ENCODE measurements at places on chromosomes 12 and 14.

DNA sequence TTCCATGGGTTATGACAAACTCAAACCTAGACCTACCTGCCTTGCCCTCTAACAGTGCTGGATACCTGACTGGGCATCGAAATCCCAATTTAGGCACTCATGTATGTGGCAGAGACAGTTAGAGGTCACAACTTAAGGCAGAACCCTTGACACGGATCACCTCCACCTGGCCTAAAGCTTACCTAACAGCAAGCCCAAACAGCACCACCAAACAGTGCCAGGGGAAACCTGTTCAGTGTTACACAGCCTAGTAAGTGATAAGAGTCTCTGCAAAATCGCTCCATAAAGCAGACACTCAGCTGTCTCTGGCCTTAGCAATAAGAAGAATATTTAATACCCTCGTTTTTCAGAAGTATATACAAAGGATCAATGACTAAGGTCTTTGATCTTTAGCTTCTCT, 77.8 kb downstream of the SPPL3 start:
- no peak for DNase-seq

DNA sequence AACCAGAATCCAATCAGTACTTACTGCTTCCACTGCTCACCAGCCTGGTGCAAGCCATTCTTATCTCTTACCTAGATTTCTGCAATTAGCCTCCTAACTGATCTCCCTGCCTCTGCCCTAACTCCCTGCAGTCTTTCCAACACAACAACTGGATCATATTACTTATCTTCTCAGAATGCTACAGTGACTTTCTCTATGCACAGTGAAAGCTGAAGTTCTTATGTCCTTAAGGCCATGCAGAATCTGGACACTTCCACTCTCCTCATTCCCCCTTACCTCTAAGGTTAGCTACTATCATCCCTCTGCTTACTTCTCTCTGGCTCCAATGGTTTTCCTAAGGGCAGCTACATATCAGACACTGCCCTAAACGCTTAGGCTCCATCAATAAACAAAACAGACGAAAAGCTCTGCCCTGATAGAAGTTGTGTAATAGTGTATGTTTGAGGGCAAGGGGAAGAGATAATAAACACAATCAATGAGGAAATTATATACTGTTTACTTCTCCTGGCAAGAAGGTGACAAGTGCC, 4.0 kb downstream of the KTN1 start:
- no peak for DNase-seq

DNA sequence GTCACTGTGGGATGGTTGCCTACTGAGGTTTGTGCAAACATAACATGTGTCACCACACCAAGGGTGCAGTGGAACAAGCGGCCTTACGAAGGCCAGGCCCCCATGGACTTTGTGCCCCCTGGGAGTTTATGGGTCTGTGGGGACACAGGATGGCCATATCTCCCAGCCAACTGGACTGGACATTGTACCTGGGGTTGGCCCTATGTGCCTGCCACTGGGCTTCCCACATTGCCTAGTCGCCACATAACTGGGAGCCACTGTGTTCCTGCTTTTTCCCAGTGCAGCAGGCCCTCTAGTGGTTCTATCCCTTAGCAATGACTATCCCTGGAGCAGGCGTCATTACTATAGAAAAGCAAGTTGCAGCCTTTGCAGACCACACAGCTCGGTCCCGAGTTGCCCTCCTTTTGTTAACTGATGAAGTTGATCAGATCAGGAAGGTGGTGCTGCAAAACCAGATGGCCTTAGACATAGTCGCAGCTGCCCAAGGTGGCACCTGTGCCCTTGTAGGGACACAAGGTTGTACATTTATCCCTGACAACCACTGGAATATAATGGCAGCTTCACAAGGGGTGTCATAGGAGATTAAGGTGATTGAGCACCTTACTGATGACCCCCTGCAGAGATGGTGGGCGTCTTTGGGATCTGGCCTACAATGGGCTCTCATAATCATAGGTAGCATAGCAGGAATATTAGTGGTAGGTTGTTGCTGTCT, 15.2 kb upstream of the RNASE12 start:
- DNase-seq: peak; percentile 55

GRCh38 chr14:20999591-20999990, 498 bp downstream of the SLC39A2 start:
- DNase-seq: no peak

DNA sequence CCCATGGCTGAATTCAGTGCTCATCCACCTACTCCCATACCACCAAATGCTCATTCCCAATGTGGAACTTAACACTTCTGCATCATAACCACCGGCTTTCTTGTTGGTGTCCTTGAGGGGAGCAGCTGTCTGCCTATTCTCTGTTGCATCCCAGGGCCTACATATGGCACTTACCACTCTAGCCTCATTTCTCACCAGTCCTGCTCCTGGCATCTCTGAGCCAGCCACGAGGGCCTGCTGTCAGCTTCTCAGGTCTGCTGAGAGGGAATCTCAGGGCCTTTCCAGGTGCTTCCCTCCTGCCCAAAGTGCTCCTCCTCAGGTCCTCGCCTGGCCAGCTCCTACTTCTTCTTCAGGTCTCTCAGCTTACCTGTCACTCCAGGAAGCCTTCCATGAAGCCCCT, 24.0 kb upstream of the RND1 start:
- no peak for DNase-seq

- no peak for DNase-seq
These were observed 14.0 kb upstream of the NDUFA12 start for GRCh38 chr12:95017482-95017881.

DNA sequence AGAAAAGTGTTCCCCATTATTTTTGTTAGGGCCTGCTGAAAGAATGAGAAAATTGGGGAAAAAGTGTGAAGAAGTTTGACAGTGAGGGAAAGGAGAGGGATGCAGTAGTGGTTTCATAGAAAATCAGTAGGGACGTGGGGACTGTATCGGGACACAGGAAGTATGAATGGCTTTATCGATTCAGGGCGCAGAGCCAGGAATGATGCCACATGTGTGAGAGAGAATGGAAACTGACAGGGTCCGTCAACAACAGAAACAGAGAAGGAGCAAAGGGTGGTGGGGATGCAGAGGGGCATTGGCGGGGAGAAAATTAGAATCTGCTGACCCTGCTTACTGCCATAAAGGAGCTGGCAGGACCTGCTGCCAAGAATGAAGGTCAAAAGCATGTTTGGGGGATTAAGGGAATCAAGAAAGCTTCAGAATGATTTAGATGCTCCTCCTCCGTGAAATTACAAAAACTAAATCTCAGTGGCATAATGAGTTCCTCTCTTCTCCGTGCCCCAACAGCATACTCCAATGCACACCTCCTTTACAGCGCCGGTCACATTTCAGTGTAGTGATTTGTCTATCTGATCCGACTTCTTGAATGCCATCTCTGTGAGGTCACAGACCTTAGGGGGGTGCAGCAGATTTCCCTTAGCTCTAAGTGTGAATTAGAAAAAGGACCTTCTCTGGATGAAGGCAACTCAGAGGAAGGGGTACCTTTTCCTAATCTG, 92.6 kb downstream of the EMP1 start:
- no peak for DNase-seq

DNA sequence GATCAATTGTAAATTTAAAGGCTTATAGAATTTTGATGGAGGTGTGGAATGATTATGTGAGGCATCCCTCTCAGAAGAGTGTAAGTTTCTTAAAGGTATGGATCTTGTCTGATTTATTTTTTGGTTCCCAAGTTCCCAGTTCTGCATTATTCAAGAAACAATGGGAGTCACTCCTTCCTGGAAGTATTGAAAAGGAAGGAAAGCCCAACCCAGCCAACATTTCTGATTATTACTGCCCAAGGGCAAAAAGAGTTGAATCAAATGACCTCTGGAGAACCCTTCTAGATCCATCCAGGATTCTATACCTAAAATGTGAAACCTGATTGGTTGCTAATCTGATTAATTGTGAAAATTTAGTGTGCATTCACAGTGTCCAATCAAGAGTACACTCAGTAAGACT, 166.2 kb downstream of the ANO2 start:
- no peak for DNase-seq

- DNase-seq: no peak
These were observed 136.5 kb upstream of the MYL2 start for GRCh38 chr12:111056618-111057521.

DNA sequence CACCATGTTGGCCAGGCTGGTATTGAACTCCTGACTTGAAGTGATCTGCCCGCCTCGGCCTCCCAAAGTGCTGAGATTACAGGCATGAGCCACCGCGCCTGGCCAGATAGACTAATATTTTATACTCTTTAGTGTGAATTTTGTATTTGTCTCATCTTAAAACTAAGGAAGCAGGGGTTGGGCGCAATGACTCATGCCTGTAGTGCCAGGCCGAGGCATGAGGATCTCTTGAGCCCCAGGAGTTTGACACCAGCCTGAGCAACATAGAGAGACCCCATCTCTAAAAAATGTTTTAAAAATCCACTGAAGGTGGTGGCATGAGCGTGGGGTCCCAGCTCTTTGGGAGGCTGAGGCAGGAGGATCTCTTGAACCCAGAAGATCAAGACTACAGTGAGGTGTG, 9.0 kb downstream of the DYNC1H1 start:
- no peak for DNase-seq

- no peak for DNase-seq
These were observed 18.4 kb downstream of the COA8 start for GRCh38 chr14:103581206-103581605.

DNA sequence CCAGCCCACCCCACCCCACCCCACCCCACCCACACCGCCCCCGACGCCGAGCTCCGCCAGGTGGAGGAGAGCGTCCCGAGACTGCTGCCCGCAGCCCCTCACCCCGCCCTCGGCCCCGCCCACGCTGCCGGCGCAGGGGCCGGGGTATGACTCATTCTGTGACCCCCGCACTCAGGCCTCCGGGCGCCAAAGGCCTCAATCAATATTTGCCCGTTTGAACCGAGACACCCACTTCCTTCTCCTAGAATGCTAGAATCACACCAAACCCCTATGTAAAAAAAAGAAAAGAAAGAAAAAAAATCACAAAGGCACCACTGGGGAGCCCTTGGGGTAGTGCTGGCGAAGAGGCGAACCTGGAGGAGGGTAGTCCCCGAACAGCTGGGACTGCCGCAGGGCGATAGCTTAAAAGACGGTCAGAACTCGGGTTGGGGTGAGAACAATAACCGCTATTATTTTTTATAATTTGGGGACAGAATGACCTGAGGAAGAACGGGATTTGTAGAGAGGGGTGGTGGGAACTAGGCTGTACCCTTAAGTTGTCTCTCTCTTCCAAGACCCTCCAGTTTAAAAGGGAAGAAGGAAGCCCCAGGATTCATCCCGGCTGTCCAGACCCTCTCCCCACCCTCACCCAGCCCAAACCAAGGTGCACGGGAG, 894 bp downstream of the KRT8 start:
- peak; percentile 64 for DNase-seq

DNA sequence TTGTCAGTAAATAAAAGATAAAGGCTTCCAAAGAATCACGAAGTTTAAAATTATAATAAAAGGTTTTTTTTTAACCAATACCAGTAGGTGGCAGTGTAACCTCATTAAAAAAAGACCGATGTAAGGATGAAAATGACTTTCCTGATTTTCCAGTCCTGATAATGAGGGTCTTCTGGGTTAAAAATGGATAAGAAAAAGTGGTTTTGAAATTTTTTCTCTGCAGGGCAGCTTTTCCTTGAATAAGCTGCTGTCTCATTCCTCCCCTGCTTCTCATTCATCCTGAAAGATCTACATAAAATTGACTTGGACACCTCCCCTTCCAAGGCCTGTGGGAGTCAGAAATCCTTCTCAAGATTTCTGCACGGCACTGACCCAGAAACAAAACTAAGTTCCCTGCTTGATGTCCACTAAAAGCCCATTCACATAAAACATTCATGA, 58.9 kb upstream of the FBXO33 start:
- DNase-seq: no peak

GRCh38 chr12:105920161-105920684, 218.5 kb downstream of the NUAK1 start:
- no peak for DNase-seq

GRCh38 chr14:48096897-48097296, 421.5 kb upstream of the MDGA2 start:
- DNase-seq: no peak

DNA sequence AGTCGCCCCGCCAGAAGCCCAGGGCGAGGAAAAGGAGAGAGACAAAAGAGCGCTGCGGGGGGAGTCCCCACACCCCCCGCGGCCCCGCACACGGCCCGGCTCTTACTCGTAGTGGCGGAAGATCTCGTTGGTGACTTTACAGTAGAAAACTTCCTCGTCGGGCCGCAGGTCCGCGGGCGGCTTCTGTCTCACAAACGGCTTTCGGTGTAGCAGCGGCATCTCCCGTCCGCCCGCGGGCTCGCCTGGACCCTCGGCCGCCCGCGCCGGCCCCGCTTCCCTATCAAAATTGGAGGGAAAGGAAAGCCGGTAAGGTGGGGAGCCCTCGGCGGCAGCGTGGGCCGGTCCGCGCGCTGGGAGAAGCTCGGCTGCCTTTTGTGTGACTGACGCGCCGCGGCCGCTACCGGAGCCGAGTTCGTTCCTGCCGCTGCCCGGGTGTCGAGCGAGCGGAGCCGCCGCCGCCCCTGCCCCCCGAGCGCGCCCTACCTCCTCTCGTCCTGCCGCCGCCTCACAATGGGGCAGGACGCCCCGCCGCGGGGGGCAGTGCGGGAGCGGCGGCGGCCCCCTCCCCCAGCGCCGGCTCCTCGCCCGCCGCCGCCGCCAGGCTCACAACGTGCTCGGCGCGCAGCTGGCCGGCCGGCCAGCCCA, 652 bp downstream of the BAZ1A start:
- peak; percentile 61 for DNase-seq
